ENCODE measurements at places on chromosomes 3 and 15.

DNA sequence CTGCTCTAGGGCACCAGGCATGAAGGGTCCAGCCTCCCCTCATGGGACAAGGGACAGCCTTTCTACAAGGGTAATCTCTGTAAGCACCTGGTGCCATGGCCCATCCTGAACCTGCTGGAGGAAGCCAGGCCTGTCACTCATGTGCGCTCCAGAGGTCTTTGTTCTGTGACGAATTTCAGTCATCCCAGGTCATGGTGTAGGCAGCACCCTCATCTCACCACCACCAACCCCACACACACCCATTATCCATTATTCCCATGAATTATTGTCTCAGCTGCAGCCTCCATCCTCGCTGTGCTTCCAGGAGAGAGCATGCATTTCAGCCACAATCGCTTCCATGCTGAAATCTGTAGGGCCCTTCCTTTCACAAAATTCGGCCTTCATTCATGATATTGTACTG, 419.3 kb downstream of the EPHB1 start:
- no peak for DNase-seq

DNA sequence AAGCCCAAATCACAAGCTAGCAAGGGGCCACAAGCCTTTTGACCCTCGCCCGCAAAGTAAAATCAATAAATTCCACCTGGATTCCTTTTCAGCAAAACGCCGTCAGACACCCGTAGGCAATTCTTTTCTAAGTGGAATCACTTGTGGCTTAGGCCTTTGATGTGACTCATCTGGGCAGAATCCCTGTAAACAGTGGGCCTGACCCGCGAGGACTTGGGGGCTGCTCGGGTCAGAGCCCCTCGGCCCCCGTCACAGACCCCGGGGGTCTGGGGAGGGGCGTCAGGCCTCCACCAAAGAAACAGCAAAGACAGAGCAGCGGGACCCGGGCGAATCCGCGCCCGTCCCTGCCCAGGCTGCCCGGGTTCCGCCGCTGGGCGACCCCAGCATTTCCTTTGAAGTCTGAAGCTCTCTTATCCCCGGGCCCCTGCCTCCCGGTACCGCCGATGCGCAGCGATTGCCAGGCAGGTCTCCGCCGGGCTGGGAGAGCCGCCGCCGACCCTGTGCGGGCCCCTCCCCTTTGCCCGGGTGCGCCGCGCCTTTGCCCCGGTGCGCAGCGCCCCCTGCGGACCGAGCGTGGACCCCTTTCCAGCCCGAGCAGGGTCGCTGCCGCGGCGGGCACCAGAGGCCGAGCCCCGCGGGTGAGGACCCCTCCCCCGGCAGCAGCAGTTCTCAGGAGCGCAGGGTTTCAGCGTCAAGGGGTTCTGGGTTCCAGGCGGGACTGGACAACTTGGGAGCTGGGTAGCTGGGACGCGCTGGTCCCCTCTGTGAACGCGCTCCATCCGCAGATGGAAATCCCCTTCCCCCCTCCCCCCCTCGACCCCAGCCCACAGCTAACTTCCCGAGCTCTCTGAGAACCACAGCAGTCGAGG, 178.3 kb downstream of the UACA start:
- no peak for DNase-seq

DNA sequence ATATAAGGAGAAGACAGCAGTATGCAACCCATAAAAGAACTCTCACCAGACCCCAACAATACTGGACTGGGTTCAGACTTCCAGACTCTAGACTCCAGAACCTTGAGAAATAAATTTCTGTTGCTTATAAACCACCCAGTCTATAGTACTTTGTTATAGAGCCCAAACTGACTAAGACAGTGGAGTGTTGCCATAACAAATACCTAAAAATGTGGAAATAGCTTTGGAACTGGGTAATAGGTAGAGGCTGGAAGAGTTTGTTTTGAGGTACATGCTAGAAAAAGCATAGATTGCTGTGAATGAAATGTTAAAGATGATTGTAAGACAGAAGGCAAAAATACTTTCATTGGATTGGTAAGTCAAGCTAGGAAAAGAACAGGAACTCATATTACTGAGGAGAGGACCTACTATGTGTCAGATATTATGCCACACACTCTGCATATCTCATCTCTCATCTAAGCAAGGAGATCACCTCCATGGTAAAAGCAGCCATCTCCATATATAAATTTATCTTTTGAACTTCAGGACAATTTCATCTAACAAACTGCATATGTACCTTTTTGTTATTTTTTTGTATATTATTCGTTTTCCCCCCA, 67.4 kb upstream of the FNDC3B start:
- DNase-seq: no peak

GRCh38 chr3:132622761-132623160, 25.7 kb downstream of the ACKR4 start:
- DNase-seq: no peak

- no peak for DNase-seq
These were observed 122.8 kb downstream of the RPLP1 start for GRCh38 chr15:69575387-69575786.

- no peak for DNase-seq
These were observed 803.9 kb downstream of the DIPK2A start for GRCh38 chr3:144775551-144775950.

DNA sequence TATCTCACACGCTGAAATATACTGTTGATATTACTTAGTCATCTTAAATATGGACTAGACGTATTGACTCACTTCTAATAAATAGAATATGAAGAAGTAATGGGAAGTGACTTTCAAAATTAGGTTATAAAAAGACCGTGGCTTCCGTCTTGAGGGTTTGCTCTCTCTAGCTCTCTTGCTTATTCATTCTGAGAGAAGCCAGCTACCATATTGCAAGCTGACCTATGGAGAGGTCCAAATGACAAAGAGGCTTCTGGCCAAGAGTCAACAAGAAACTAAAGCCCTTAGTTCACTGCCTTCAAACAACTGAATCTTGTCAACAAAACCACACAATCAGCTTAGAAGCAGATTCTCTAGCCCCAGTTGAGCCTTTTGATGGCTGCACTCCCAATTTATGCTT, 46.1 kb downstream of the SLC9C1 start:
- DNase-seq: no peak

- DNase-seq: no peak
These were observed 140.5 kb upstream of the TBL1XR1 start for GRCh38 chr3:177337541-177338331.

DNA sequence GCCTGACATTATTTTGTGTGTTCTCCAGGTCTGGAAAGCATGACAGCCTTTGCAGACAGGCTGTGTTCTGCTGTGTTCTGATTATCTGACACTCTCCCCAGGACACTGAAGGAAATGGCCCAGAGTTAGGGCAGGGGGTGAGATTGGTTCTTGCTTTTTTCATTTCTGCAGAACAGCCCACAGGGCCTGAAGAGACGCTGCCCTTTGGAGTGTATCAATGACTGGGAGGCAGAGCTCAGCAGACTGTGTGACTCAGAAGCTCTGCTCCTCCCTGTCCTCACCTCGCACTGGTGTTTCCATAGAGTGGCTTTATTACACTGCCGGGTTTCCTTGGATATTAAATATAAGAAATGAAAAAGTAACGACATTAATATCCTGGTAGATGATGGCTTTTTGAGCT, 523.6 kb downstream of the NTRK3 start:
- no peak for DNase-seq

GRCh38 chr3:46092702-46093080, 65.4 kb upstream of the XCR1 start:
- DNase-seq: no peak

DNA sequence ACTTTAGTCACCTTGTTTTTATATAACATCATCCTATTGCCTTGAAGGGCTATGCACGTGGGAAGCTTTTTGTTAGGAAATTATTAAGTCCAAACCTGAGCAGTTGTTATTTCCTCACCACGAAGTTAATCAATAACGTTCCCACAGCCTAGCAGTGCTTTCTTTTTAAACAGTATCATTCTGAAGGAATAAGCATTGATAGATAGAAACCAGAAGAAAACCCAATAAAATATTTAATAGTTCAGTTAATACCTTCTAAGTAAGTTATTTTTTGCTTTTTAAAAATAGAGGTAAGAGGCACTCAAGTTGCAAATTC, 149.3 kb downstream of the KCNMB2 start:
- DNase-seq: no peak

DNA sequence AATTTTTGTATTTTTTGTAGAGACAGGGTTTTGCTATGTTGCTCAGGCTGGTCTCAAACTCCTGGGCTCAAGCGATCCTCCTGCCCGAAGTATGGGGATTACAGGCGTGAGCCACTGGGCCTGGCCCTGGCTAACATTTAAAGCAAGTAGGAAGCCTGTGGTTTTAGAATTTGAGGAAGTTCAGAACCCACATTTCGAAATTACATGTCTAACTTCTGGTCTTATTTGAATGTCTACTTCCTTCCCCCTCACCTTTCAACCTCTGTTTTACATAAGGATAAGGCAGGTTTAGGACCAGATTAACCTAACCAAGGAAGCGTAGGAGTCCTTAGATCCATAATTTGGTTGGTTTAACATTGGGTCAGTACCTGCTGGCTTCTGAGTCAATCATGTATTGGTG, 120.5 kb upstream of the PROK2 start:
- no peak for DNase-seq

DNA sequence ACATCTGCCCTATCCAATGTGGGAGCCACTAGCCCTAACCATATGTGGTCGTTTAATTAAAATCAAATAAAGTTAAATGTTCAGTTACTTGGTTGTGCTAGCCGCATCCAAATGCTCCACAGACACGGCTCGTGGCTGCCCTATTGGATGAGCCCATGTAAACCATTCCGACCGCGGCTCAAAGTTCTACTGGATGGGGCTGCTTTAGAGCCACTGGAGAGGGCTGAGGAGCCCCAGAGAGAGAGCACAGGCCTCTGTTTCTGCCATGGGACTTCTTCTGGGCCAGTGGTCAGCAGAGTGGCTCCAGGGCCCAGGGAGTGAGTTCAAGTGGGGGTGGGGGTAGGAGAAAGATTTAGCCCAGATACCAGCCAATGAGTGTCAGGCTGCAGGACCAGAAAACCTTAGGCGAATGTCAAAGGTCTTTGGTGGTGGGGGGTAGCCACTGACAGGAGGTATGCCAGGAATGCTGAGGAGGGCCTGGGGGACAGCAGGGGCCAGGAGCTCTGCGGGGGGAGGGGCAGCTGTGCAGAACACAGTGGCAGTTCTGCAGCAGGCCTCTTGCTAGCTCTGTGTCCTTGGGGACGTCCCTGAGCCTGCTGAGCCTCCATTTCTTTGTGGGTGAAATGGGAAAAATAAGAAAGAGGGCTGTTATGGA, 30.1 kb downstream of the SPSB4 start:
- no peak for DNase-seq

DNA sequence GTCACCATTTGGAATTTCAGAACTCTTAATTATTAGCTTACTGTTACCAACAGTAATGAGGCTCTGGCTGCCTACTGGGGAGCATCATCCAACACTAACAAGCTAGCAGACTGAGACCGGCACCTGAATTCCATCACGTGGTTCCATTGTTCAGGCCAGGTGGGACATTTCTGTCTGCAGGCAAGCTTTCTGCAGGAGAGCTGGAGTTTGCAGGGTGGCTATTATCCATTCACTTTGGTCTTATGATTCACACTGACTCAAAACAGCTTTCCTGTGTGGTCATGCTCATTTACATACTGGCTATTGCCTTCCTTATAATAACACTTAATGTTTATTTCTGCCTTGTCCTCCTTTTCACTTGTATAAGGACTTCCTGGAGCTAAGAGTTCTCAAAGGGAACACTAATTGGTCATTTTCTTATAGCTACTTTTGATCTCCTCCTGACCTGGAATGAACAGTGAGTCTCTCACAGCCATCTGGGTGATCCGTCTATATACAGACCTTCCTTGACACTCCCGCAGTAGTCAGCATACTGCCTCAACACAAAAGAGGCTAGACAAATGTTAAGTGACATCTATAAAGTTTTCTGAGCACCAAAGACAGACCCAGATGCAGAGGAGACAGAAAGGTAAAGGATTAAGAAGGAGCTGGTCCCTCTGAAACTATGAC, 695.4 kb downstream of the FHIT start:
- no peak for DNase-seq

- no peak for DNase-seq
These were observed 176.7 kb downstream of the SMAD6 start for GRCh38 chr15:66878761-66879160.

- no peak for DNase-seq
These were observed 16.9 kb upstream of the TSC22D2 start for GRCh38 chr3:150391161-150391560.

DNA sequence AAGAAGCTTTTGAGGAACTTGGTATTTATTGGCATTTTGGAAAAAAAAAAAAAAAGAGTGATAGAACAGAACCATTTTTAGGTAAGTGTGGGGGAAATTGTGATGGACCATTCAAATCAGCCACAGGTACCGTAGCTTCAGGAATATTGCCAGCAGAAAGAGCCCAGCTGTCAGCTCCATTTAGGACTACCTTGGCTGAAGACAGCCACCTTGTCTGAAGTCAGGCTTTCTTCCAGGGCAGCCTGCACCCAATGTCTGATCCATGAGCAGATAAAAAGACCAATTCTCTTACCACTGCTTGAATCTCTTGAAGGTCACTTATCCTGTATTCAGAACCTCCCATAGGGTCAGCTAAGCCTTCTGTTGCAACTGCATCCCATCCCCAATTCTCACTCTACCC, 37.6 kb downstream of the SLCO3A1 start:
- no peak for DNase-seq

GRCh38 chr3:145032791-145033190, 1061.2 kb downstream of the DIPK2A start:
- DNase-seq: no peak

All from caudate nucleus (tissue), 63 donors.